ENCODE measurements at places on chromosomes 3 and 15.
A peak's percentile ranks its signal among the peaks of the same experiment; 100 is the strongest.

- DNase-seq: no peak
Observed at GRCh38 chr3:123685780-123686179, 100.9 kb upstream of the HACD2 start.

DNA sequence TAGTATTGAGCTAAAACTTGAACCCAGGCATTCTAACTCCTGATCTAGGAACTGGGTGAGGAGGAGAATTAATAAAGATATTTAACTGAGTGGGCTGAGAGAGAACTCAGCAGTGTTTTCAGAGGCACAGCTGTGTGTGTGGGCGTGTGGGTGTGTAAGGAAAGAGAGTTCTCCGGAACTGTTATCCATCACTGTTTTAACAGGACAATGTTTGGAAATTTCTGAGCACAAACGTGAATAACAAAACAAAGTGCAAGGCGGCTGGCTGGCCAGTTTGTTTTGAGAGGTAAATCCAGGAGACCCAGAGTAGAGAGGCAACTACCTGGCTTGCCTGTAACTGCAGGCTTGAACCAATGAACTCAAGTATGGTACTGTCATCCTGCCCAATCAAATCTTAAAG lies 5.0 kb upstream of the PTPN9 start:
- DNase-seq: no peak

GRCh38 chr3:45719655-45720487 lies 30.7 kb downstream of the SACM1L start:
- DNase-seq: no peak

DNA sequence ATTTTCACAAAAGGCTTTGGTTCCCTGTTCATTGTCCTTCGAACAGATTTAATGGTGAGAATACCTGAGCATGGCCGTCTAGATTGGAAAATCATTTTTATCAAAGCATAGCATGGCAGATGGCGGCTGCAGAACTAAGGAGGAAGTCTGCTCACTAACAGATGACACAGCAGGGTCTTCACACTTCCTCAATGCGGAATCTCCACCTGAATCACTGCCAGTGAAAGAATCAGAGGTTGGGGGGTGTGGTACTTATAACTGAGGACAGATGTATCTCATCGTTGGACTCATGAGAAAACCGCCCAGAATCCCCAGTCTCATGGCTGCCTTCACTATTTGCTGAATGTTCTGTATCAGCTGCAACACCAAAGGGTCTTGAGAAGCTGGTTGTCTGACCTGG lies 31.6 kb upstream of the PYGO1 start:
- no peak for DNase-seq

- DNase-seq: peak; percentile 71
Observed at GRCh38 chr3:183428447-183429211, at the start of gene MCF2L2. TSS of gene MCF2L2 (minus strand) at chr3:183428619. CDS start at chr3:183427977, 642 bp downstream.

- no peak for DNase-seq
Observed at GRCh38 chr3:23981136-23981535, 36.0 kb downstream of the NR1D2 start.

DNA sequence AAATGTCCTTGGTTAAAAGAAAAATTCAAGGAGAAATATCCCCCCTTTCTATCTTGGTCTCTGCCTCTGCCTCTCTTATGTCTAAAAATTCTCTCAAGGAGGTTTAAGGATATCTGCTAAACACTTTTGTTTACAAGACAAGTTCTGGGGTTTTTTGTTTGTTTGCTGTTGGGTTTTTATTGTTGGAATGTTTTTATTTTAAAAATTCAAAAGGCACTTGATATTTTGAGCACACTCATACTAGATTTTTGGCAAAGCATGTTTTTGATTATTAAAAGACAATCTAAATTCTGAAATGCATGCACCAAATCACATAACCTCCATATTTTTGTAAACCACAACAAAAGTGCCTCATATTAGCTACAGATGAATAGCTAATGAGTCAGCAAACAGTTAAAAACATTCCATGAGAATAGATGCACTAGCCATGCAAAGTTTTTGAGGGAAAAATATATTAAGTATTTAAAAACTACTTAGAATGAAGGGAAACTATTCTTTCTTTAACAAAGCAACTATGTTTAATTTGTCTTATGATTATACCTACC lies 84.6 kb downstream of the ZBTB20 start:
- no peak for DNase-seq

GRCh38 chr3:58013099-58013498 lies 4.9 kb downstream of the FLNB start:
- no peak for DNase-seq

GRCh38 chr3:152349392-152349791 lies 80.7 kb downstream of the MBNL1 start:
- no peak for DNase-seq

GRCh38 chr3:155701882-155702465 lies 42.9 kb downstream of the PLCH1 start:
- peak; percentile 83 for DNase-seq

DNA sequence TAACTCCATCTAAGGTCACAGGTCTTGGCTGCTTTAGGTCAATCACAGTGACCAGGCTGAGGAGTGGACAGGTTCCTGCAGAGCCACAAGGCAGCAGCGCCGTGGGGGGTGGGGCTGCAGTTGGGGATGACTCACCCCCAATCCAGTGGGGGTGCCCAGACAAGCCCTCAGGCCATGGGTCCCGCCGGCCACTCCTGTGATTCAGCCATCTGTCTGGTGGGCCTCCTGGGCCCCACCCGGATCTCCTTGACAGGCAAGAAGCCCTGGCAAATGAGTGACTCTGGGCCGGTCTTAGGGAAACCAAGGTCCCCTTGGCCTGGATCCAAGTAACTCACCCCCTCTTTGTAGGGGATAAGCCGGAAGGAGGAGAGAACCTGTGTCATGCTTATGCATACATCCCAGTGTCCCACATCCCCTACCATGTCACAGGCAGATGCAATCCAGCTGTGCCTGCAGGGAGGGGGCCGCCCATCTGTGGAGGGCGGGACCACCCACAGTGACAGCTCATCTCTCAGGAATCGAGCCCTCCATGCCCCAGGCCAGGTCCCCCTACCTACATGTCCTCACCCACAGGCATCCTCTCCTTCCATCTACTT lies 495 bp upstream of the COL7A1 start:
- DNase-seq: no peak

DNA sequence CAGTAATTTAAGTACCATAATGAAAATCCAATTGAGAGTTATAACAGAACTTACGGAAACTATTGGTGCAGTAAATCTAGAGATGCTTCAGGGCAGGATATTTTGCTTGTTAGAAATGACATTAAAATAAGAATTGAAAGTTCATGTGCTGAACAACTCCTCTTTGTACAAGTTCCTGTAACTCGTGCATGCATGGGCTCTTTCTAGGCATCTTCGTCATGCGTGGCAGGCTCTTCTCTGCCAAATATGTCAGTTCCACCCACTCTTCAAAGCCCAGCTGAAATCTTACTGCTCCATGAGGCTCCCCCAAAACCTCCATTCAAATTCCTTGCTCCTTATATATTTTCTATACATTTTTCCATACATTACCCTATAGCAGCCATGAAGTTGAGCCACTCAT lies 48.7 kb downstream of the FBN1 start:
- DNase-seq: no peak

- no peak for DNase-seq
Observed at GRCh38 chr3:67876261-67876660, 221.8 kb upstream of the SUCLG2 start.

DNA sequence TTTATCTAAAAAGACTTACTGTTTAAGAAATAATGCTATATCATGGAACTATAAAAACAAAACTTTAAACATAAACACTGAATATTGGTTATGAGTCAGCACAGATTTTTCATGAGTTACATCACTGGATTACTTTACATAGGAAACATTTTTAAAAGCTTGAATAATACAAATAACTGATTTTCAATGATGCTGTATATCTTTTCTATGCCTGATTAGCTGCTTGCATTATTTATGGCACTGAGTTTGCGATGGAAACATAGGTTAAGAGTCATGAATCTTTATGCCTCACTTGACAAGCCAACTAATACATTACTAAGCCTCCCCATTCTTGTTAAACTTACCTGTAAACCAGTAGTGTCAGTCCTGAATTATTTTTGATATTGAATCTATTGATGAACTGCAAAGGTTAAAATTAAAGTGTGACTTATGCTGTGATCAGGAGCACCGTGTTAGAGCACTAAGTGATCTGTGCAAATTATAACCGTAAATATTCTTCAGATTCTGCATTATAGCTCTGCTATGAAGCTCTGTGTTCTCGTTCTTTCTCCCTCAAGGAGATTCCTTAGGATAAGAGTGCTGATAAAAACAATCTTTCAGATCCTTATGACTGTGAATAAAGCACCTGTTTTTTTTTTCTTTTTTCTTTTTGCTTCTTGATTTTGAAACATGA lies 437.3 kb upstream of the BCHE start:
- no peak for DNase-seq

- DNase-seq: no peak
Observed at GRCh38 chr15:96359616-96360521, 29.4 kb downstream of the NR2F2 start.

GRCh38 chr3:106204160-106204868 lies 335.5 kb upstream of the CBLB start:
- no peak for DNase-seq

- no peak for DNase-seq
Observed at GRCh38 chr3:31404871-31405270, 127.9 kb upstream of the STT3B start.

- DNase-seq: no peak
Observed at GRCh38 chr15:82126346-82126745, 80.5 kb upstream of the MEX3B start.

DNA sequence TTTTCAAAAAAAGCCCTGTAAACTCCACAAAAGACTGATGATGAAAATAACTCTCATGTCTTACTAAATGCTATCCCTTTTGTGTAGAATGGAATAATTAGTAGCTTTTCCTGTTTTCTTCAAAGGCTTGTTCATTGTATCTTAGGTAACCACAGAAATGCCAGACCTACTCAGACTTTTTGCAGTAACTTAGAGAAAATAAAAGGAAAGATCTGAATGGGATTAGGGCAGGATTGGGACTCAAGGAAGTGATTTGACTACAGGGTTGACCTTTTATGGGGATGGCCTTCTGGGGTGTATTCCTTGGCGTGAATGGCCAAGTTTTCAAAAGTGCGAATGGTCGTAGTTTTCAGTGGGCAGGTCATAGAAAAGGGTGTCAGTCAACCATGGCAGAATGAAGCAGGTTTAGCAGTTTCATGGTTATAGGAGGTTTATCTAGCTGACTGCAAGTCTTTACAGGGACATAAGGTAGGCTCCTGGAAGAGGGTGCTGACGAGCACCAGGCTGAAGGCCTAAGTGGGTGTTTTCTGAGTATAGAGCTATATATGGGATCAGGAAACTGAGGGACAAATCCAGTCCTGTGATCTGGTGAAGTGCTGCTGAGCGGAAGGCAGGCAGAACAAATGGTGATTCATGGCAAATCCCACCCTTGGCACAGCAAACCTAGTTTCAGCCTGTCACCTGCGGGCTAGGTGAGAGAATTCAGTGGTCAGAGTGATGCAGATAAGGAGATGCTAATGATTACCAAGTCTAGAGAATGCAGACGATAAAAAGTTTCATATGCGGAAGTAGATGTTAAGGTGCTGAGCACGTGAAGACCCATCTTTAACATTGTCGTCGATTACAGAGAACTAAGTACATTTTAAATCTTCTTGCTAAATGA lies 46.4 kb downstream of the IL1RAP start:
- no peak for DNase-seq

DNA sequence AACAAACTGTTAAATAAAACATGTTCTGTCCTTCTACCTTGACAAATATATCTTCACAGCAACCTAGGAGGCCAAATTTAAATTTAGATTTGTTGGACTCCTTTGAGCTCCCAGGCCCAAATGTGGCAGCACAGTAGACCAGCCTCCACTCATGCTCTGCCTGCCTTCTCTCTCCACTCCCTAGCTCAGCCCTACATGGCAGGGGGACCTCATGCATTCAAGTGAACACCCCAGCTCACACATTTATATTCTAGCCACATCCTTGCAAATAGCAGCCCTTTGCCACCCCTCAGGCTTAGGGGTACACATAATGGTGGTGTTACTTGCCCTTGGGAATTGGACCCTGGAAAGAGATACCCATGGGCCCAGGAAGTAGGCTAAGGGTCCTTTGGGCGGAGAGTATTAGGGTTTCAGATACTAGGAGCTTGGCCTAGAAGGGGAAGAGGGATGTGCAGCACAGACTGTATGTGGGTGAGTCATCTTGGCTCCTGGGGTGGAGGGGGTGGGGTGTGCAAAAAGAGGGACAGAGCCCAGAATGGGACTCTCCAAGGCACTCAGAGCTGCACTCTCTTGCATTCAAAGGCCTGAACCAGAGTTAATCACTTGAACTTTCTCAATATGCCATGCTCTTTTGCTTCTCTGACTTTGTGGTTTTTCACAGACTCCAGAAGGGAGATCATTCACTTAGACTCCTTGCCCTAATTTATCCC lies 268.4 kb upstream of the ROPN1 start:
- DNase-seq: no peak

DNA sequence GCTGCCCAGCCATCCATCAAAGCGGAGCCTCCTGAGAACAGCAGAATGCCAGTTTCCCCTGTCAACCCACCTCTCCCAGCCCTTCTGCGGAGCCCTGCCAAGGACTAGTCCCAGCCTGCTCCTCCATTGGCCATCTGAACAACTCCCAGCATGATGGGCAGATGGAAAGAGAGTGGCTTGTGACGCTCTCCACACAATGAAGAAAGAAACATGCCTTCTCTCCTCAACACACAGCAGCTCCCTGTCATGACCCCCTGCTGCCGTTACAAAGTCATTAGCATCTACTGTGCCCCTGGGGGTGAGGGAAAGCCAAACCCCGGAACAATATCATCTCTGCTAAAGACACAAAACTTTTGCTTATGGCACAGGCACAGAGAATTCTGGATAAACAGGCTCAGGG lies 33.6 kb downstream of the MECOM start:
- no peak for DNase-seq

GRCh38 chr3:179113903-179114302 lies 34.3 kb upstream of the PIK3CA start:
- no peak for DNase-seq

DNA sequence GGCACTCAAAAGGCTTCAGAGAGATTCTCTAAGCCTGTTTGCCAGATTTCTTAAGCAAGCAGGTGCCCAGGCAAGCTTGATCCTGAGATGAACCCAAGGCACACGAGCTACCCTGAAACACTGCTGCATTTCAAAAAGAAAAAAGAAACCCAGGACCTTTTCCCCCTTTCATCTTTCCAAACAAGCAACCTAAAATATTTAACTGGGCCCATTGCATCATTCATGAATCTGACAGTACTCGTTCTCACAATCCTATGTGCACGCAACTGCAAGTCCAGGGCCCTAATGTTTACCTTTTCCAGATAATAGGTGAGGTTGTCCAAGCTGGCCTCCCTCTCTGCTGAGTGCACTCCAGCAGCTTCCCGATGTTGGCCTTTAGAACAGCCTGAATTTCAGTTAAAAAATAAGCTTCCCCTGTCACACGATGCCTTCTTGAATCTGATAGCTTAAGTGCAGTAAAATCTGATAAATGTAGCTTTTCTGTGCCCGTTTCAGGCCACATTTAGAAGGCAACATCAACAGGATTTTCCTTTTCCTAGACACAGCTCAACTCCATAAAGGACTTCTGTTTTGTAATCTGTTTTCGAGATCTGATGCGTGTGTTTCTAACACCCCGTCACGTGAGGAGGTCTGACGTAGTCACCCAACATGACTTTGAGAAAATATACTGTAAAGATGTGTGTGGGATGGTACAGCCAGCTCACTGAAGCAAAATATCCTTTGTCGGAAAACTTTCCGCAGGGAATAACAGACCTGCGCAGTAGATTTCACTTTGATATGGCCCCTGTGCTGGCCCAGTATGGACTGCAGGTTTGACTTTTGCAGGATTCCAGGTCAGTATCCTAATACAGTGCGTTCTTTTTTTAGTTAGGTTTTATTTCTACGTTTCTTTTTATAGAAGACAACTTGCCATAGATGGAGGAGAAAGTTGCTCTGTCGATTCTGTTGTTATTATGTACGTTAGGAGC lies 55.1 kb upstream of the RASA2 start:
- DNase-seq: no peak

GRCh38 chr15:42069025-42069424 lies 25.3 kb downstream of the PLA2G4D start:
- no peak for DNase-seq

All from NAMALWA (cell line).